ENCODE measurements at places on chromosomes 3 and 15.

GRCh38 chr15:44801364-44801763, 65.0 kb downstream of the TRIM69 start:
- no peak for DNase-seq

- DNase-seq: no peak
Measured at GRCh38 chr3:141646760-141647561, 91.1 kb upstream of the RNF7 start.

DNA sequence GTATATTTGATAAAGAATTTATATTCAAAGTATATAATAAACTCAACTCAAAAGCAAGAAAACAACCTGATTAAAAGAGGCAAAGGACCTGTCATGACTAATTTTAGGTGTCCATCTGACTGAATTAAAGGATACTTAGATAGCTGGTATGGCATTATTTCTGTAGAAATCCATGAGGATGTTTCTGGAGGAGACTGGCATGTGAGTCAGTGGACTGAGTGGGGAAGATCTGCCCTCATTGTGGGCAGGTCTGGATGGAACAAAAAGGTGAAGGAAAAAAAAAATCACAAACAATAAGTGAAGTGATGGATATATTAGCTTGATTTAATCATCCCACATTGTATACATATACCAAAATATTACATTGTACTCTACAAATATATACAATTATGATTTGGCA, 16.6 kb downstream of the ANKRD28 start:
- DNase-seq: no peak

DNA sequence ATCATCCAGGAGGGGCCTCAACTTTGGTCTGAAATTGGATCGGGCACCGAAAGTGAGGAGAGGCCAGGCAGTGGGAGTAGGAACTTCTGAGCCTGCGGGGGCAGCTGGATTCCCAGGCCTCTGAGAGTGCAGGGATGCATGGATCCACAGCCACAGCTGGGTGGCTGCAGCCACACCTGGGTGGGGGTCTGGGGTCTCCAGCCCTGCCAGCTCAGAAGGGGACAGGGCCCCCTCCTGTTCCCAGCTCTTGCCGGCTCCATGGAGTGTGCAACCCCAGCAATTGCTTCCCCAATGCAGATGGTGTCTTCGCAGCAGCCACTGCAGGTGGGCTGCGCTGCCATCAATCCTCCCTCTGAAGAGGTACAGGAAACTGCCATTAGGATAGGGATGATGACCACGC, 123.7 kb downstream of the BCHE start:
- no peak for DNase-seq

DNA sequence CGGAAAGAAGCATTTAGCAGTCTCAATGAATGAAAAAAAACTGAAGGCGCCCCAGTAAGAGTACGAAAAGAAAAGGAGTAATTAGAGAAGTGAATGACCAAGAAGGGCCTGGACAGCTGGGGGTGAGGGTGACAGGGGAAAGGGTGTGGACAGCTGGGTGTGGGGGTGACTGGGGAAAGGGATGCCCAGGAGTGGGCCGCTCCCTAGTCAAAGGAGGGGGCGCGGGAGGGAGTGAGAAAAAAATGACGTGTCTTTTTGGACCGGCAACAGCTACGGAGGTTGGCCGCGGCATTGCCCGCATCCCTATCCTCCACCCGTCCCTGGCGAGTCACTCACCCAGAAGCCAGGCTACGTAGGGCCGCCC, 274 bp upstream of the ZCWPW2 start:
- DNase-seq: no peak

GRCh38 chr15:50134524-50135024, 15.5 kb upstream of the ATP8B4 start:
- DNase-seq: no peak

DNA sequence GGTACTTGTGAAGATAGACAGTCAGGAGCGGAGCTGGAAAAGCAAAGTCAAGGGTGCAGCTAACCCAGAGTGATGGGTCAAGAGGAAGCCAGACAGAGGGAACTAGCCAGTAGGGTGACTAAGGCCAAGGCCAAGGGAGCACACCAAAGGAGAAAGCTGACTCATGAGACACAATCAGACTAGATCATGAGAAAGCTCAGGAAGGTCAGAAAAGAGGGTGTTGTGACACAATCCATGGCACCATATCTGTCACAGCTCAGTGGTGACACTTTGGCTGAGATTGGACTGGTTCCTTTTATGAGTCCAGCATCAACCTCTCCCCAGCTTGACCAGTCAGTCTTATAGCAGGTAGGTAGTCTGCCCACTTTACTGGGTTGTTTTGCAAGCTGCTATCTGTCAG, 22.2 kb downstream of the P2RY1 start:
- DNase-seq: no peak

DNA sequence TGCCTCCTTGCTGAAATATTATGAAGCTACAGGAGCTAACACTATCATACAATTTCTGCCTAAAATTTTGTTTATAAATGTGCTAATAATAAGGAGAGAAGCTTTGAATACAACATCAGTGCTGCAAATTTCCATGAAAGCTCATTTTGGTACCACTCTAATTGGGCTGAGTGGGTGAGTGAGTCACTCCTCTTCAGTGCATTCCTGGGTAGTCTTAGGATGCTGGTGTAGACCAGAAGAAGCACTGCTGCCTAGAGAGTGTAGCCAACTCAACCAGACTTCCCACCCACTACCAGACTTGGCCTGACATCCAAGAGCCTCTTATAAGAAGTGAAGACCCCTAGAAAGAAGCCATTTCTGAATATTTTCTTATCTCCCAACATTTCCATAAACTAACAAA, 32.5 kb upstream of the CCDC54 start:
- no peak for DNase-seq

- DNase-seq: no peak
Measured at GRCh38 chr3:29373131-29373680, 92.3 kb downstream of the RBMS3 start.

- no peak for DNase-seq
Measured at GRCh38 chr15:54687628-54688027, 509.1 kb downstream of the RSL24D1 start.

DNA sequence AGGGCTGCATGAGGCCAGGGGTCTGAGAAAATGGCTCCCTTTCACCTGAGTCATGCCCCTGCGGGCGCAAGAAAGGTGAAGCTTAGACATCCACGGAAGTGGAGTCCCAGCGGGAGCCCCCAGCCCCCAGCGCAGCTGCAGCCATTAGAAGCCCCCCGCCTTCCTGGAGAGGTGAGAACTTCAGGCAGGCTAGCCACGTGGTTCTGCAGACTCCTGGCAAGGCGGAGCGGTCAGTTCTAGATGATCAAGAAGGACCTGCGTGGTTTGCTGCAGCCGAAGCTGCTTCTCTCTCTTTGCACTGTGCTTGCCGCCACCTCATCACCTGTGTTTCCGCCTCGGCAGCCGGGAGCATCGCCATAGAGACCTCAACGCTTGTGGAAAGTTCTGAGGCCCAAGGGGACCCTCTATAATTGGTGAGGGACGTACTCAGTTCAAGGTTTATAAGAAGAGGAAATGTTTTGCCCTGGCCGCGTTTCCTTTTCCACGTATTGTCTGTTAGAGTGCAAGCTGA, 15.8 kb upstream of the KCNMB3 start:
- no peak for DNase-seq

DNA sequence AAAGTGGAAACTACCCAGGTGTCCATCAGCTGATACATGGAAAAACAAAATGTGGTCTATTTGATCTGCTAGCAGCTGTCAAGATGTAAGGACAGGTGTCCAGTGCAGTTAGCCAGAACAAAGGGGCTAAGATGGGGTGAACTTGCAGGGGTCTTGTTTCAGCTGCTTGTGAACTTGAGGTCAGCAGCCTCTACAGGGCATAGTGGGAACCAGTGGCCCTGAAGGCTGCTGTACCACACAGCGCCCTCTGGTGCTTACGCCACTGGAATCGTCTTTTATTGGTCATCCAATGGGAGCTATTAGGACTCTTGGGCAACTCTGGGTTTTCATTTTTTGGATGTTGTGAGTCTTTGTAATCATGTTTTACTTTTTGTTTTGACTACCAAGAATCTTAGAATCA, 62.2 kb upstream of the CTSH start:
- DNase-seq: no peak

DNA sequence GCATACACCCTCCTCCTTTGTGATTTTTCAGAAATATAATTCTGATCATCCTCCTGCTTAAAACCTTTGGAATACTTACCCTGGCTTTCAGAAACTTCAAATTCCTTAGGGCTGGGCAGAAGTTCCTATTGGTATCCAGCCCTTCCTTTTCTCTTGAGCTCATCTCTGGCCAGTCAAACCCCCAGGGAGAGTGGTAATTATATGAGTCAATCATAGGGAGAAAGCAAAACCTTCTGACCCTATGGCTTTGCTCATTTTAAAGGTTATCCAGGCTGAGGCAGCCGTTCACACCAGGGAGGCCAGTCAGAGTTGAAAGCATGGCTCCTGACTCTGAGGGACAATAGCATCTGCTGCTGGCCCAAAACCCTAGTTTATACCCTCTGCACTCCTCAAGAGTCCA, 23.9 kb upstream of the CTNNB1 start:
- no peak for DNase-seq

DNA sequence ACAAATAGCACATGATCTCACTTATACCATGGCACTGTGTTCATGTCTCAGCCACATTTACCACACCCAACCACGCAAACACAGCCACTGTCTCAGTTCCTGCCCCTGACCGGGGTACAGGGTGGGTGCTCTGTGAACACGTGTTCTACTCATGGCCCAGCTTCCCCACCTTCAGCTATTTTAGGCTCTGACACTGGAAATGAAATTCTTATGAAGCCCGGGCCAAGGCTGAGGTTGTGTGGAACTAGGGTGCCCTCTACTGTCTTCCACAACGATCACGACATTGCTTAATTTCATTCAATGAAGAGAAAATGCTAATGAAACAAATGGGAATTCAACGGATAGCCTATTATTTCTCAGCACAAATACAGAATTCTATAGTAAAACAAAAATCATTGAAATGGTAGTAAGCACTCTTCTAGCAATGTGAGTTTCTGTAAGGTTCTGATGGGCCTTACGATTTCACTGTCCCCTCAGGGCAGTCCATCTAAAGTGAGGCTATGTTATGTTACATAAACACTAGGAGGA, 2.1 kb upstream of the GABRA5 start:
- DNase-seq: no peak

DNA sequence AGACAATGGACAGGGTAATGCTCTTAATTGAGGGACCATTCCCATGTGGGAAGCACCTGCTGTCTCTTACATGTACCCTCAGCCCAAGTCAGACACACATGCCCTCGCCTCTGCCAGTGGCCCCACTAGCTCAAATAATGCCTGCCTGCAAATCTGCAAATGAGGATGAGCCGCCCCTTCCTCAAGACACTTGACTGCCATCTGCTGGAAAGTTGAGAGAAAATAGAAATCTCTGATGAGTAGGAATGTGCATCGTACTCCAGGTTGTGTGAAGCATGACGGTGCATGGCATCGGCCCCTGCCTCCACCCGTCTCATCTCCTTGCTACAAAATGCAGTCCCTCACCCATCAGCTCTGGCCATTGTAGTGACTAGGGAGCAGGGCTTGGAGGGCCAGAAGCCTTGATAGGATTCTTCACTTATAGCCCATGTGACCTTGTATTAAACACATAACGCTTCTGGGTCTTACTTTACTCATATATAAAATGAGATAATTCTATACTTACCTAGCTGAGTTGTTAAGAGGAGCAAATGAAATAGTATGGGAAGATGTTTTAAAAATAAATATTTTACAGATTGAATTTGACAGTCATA, 6.3 kb upstream of the SCN5A start:
- DNase-seq: no peak

GRCh38 chr15:80856809-80857377, 77.7 kb downstream of the CEMIP start:
- DNase-seq: no peak

DNA sequence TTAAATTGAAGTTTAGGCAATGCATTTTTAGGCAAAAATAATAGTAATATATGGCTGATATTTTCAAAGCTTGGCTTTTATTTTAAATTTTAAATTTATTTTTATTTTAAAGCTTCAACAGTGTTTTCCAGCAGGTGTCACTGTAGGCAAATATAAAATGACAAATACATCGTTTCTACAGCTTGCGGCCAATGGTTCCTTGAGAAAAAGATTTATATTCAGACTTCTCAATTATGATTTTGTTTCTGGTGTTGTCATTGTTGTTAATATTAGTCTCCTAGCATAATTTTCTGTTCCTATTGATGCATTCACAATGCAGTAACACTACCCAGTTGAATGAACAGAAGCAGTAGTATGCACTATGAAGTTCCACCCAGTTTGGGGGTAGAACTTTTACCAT, 220.7 kb upstream of the DNAJC19 start:
- no peak for DNase-seq

DNA sequence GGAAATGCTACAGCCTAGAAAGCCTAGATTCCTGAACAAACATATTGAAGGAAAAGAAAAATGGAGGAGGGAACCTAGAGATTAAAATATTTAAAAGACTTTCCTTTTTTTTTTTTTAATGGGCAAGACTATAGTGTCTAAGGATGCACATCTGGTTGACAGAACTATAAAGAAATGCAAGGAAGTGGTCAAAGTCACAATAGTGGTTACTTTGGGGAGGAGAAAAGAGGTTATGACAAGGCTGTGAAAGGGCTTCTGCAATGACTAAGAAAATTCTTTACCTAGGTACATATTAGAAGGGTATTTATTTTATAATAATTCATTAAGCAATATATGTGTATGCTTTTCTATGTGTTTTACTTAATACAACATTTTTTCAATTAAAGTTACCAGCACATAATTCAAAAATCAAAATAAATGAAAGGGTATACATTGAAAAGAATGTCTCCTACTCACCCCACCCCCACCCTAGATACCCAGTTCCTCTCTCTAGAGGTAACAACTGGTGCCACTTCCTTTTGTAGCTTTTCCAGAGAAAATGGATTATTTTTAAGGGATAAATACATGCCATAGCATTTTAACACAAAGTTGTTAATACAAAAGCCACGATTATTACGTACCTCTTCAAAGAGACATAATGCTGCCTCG, 70.1 kb downstream of the HERC1 start:
- no peak for DNase-seq

DNA sequence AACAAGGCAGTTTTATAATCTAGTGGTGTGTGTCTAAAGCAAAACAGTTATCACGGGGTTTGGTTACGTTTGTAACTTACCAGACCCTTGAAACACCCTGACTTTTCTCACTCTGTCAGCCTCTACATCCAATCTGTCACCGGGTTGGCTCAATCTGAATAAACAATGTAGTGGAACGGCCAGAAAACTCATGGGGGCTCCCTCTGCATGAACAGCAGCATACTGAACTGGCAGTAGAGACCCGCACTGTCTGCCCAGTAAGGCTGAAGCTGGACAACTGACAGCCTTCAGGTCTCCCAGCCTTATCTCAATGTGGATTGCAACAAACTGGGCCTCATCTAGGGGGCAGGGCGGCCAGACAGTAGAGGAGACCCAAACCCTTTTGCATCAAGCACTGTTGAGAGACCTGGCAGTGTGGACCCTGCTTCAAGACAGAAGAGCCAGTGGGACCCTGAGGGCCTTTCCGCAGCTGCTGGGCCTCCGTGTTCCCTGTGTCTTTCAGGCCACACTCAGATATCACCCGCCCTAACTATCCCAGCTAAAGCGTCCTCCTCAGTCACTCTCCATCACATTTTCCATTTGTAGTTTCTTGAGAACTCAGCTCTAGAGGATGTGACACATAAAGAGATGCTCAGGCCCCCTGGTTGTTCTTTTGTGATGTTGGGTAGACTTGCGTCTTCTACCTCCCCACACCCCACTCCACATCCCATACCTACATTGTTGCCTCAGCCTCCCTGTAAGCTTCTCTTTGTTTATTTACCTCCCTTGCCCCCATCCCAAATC, 181.2 kb upstream of the NR2E3 start:
- no peak for DNase-seq

- no peak for DNase-seq
Measured at GRCh38 chr3:37144806-37145205, 29.6 kb downstream of the LRRFIP2 start.

- DNase-seq: no peak
Measured at GRCh38 chr3:115960799-115961198, 337.5 kb downstream of the GAP43 start.

- DNase-seq: no peak
Measured at GRCh38 chr3:143192193-143192592, 72.6 kb downstream of the CHST2 start.
